CD4-positive, alpha-beta memory T cell (primary cell): ENCODE measurements at places on chromosomes 4 and X. TPM values are rescaled to one million over a fixed set of nuclear protein-coding genes. Genes with fewer than 3 reads are reported as not detected.

DNA sequence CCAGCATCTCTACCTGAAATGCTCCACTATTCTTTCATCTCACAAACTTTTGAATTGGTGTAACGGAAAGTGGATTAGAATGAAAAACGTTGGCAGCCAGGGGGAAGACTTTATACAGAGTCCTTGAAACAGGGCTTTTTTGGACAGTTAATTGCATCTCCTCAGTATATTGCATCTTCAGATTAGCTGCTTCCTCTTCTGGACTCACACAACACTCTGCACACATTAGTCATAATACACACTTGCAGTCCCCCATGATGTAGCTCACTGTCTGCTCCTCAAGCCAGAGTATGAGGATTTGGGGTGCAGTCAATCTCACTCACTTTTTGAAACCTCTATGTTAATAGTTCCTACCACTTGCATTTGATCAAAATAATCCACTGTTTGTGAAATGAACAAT lies 101.0 kb downstream of the ADGRA3 start:
- H3K27me3 ChIP-seq: no peaks in the 10 kb centered on the region
- DNase-seq: no peak
- no peak overlapping the region for H3K27ac ChIP-seq
- H3K36me3 ChIP-seq: no peaks in the 10 kb centered on the region
- no peak overlapping the region for H3K4me3 ChIP-seq
- no peaks in the 10 kb centered on the region for H3K4me1 ChIP-seq

DNA sequence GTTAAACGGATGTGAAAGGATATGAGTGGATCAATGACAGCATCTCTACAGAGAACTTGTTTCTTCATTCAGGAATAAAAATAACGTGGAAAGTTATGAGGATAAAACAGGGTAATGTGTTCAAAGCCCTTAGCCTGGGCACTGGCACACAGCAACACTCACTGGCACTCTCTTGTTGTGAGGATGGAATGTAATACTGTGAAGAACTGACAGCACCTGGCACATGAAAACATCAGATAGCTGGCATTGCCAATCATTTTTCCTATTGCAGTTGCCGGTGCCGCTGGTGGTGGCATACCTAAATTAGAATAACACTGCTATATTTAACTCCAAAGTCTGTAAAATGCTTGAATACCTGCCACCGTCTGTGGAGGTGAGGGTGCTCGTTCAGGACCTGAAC lies 1061.2 kb downstream of the DMD start:
- H3K4me3 ChIP-seq: no peak overlapping the region
- no peaks in the 10 kb centered on the region for H3K36me3 ChIP-seq
- H3K4me1 ChIP-seq: no peaks in the 10 kb centered on the region
- H3K27me3 ChIP-seq: no peaks in the 10 kb centered on the region

- DNase-seq: no peak
- H3K27me3 ChIP-seq: no peaks in the 10 kb centered on the region
- no peak overlapping the region for H3K4me3 ChIP-seq
- H3K27ac ChIP-seq: no peak overlapping the region
- H3K4me1 ChIP-seq: no peaks in the 10 kb centered on the region
Observed at GRCh38 chr4:108861334-108861733, 98.5 kb upstream of the ETNPPL start.

DNA sequence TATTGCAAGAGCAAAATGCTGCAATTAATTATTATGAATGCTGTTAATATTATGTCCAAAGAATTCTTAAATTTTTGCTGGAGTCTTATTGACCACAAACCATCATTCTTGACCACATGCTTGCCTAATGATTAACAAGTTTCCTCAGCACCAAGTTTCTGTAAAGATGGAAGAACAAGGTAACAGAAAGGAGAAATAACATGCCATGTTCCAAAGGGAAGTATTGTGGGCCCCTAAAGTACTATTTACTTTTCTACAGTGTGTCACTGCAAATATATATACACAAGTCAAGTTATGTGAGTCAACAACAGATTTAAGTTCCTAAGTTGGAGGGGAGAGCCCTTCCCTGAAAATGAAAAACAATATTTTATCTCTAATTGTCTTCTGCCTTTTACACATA lies 20.6 kb downstream of the FAM47E start:
- H3K36me3 ChIP-seq: no peaks in the 10 kb centered on the region
- no peak overlapping the region for H3K4me3 ChIP-seq
- no peaks in the 10 kb centered on the region for H3K4me1 ChIP-seq
- no peak for DNase-seq

Gene NOX1
- polyA plus RNA-seq: not detected
